Fibroblast of gingiva (primary cell): ENCODE measurements at places on chromosomes 2 and 18.

- no peak for DNase-seq
These were observed 56.4 kb downstream of the NPAS2 start for GRCh38 chr2:100876231-100876860.

- DNase-seq, result no peak
These were observed 201.9 kb upstream of the TRIB2 start for GRCh38 chr2:12514631-12515437.

DNA sequence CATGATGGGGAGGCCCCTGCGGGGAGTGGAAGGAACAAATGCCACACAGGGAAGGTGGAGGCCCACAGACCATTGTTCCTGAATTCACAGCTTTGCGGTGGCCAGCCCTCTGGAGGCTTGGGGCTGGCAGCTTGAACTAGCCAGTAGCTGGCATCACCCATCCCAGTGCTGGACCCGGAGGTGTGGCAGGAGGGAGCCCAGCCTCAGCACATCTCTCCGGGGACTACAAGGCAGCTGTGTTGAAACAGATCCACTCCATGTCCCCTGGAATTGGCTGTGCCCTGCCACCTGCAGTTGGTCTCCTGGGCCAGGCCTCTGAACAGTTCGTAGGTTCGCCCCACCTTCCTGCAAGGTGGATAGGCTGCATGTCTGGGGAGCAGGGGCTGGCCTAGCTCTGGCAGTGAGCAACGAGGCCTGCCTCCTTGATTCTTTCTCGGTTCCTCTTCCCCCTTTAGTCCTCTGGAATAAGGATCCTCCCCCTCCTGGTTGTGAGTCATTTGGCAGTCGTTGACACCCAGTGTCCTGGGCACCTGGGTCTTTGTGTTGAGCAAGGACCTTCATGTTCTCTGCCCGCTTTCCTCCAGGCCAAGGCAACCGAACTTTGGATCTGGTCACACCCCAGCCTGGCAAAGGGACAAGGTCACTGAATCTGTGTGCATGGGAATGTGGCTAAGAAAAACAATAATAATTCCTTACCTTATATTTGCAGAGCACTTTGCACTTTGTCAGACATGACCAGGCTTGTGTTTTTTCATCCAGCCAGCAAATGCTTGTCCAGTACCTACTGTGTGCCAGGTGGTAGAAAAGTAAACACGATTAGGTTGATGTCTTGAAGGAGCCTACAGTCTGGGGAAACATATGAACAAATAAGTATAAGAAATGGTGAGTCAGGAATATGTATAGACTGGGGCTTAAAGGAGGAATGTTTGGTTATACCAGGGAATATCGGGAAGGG lies 55.0 kb upstream of the MCFD2 start:
- DNase-seq, result peak; percentile 67

DNA sequence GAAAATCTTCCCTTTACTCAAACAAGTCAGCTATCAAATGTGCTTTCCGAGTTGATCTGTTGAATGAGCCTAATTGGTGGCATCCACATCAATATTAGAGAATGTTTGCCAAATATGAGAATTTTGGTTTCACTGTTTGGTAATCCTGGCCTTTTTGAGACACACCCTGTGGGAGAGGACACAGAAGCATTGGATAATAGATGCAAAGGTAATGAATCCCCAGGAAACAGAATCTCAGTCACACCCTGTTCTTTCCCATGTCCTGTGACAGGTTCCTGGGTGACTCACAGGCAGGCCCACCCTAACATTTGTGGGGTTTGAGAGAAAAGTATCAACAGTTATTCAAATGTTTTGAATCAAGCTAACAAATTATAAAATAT lies 99.8 kb upstream of the PELI1 start:
- no peak for DNase-seq

DNA sequence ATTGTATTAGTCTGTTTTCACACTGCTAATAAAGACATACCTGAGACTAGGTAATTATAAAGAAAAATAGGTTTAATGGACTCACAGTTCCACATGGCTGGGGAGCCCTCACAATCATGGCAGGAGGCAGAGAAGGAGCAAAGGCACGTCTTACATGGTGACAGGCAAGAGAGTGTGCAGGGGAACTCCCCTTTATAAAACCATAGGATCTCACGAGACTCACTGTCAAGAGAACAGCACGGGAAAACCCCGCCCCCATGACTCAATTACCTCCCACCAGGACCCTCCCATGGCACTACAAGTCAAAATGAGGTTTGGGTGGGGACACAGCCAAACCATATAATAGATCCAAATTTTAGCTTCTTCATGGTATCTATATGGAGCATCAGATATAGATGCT lies 69.6 kb upstream of the TMEM87B start:
- no peak for DNase-seq

- DNase-seq, result no peak
These were observed 222.6 kb upstream of the SPRED2 start for GRCh38 chr2:65655000-65655399.

DNA sequence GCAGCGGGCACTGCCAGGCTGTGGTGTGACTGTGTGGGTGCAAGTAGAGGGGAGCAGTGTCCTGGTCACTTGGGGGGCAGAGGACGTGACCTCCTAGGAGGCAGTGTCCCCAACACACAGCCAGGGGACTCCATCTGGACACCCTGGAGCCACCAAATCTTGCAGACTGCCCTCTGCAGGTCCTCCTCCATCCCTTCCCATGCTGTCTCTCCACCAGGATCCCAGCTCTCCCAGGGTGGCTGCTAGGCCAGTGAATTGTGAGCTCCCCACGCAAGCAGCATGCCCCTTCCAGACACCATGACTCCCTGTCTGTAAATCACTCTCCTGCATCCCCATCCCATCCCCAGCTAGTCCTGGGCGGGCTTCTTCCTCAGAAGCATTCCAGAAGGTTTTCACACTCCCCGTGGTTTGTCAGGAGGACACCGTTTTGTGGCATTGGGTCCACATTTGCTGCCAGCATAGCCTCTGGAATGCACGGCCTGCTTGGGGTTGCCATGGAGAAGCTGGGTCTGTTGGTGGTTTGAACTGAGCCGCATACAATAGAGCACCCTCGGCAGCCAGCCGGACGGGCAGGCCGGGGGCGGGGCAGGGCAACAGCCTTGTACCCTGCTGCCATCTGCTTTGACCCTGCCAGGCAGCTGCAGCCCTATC lies 210.7 kb downstream of the KLHL29 start:
- peak; percentile 79 for DNase-seq

- peak; percentile 45 for DNase-seq
These were observed 216.6 kb downstream of the RTP5 start for GRCh38 chr2:242085941-242086621.

GRCh38 chr2:159317392-159318088 lies 31.0 kb upstream of the WDSUB1 start:
- no peak for DNase-seq

DNA sequence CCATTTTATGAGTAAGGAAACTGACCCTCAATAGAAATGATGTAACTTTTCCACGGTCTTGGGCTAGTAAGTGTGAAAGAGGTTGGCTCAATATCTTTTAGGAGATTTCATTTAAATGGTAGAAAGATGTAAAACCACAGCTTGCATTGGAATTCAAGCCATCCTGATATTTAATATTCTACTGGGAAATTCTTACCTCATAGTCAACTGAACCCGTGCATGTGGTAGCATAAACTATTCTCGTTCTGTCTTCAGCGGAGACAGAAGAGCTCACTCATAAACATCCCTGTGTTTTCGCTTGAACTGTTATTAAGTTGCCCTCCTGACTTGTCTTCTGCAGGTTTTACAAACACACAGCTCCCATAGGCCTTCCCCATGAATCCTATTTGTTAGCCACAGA lies 8.5 kb upstream of the SPATS2L start:
- DNase-seq, result peak; percentile 62

DNA sequence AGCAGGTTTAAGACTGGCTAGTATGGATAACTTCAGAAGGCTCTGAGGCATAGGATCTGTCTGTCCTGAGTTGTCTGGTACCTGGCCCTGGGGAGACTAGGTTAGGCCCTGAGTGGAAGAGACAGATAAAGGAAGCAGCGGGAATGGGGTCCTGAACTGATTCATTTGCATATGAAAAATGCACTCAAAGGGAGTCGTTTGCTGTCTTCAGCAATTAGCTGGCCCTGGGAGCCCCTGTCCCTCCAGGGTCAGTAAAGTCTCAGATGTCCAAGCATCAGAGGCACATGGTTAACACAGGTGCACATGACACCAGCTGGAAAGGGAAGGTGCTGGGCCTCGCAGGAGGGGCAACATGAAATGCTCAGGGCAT lies 172.4 kb downstream of the ACOXL start:
- no peak for DNase-seq

DNA sequence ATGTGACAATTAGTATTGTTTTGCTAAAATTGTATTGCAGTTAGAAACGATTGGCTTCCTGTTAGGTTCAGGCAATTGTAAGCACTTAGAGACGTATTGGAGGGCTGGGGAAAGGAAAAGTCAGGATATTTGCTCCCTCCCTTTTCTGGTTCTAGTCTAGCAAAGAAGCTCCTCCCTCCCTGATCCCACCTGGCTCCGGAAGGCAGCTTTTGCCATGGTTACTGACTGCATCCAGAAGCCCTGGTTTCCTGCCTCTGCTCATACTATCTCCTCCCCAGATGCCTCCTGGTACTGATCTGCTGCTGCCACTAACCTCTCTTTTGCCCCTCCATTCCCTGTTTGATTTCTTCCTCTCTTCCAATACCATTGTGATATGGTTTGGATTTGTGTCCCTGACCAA lies 275.9 kb downstream of the MREG start:
- DNase-seq, result no peak

- DNase-seq, result peak; percentile 61
These were observed at the start of gene NOSTRIN for GRCh38 chr2:168801961-168802858. NOSTRIN (plus strand) TSS chr2:168802637; CDS start chr2:168802647, 10 bp downstream.

GRCh38 chr2:138486363-138487198 lies 15.0 kb upstream of the SPOPL start:
- no peak for DNase-seq

DNA sequence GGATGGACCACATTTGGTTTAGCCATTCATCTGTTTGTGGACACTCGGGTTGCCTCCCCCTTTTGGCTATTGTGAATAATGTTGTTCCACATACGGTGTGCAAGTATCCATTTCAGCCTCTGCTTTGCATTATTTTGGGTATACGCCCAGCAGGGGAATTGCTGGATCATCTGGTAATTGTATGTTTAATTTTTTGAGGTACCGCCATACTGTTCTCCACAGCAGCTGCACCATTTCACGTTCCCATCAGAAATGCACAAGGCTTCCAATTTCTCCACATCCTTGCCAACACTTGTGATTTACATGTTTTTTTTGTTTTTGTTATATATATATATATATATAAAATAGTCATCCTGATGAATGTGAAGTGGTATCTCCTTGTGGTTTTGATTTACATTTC lies 54.6 kb upstream of the TWIST2 start:
- no peak for DNase-seq

GRCh38 chr2:23221236-23221635 lies 163.7 kb upstream of the KLHL29 start:
- no peak for DNase-seq

- peak; percentile 77 for DNase-seq
These were observed 51.5 kb downstream of the HAUS1 start for GRCh38 chr18:46155641-46156051.

GRCh38 chr2:98669675-98670074 lies 61.3 kb downstream of the MGAT4A start:
- no peak for DNase-seq

GRCh38 chr2:55437515-55438390 lies 18.1 kb upstream of the CCDC88A start:
- DNase-seq, result no peak

- no peak for DNase-seq
These were observed 469.0 kb downstream of the MEIS1 start for GRCh38 chr2:66903745-66904465.

- no peak for DNase-seq
These were observed 237.0 kb downstream of the HDAC4 start for GRCh38 chr2:239163688-239164334.

GRCh38 chr2:20633794-20634506 lies 16.9 kb downstream of the HS1BP3 start:
- no peak for DNase-seq

GRCh38 chr2:38146907-38147307 lies 71.0 kb upstream of the CYP1B1 start:
- peak; percentile 94 for DNase-seq

DNA sequence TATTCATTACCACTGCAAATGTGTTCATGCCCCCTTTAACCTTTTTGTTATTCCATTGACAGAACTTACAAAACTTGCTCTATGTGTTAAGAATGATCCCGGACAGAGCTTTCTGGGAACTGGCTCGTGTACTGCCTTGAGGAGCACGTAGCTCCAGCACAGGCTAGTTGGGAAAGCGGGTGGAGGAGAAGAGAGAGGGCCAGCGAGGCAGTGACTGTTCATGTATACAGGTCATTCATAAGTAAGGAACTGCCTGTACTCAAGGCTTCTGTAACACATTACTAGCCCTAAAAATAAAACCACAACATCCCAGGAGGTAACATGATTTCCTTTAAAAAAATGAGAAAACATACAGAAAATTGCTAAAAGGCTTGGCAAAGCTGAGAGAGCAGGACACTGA lies 109.0 kb downstream of the STK39 start:
- DNase-seq, result peak; percentile 87

DNA sequence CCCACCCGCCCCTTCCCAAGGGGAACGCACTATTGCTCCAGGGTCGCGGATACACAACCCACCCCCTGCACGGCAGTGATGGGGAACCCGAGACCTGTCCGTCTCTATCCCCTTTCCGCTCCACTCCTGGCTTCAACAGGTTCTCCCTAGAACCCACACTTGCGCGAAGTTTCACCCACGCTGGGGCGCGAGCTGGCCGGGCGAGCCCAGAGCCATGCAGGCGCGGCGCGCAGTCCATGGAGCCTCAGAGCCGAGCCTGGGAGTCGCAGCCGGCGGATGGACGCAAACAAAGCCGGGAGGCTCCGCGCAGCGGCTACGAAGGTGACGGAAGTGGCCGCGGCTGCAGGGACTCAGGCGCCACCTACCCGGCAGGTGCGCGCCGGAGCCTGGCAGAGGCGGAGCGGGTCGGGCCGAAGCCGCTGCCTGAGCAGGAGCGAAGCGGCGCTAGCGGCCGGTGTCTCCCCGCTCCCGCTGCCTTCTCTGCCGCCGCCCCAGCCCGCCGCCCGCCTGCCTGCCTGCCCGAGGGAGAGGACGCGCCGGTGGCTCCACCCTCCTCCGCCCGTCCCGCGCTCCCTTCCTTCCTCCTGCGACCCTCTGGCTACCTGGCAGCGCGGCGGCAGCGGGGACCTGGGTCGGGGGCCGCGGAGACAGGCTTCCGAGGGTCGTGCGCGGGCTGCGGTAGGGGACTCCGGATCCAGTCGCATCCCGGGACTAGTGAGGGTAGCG lies 14.0 kb downstream of the ALPG start:
- no peak for DNase-seq

- DNase-seq, result peak; percentile 34
These were observed 30.6 kb upstream of the PPP3R1 start for GRCh38 chr2:68282811-68283418.
